ENCODE measurements at places on chromosomes 2 and 18.

DNA sequence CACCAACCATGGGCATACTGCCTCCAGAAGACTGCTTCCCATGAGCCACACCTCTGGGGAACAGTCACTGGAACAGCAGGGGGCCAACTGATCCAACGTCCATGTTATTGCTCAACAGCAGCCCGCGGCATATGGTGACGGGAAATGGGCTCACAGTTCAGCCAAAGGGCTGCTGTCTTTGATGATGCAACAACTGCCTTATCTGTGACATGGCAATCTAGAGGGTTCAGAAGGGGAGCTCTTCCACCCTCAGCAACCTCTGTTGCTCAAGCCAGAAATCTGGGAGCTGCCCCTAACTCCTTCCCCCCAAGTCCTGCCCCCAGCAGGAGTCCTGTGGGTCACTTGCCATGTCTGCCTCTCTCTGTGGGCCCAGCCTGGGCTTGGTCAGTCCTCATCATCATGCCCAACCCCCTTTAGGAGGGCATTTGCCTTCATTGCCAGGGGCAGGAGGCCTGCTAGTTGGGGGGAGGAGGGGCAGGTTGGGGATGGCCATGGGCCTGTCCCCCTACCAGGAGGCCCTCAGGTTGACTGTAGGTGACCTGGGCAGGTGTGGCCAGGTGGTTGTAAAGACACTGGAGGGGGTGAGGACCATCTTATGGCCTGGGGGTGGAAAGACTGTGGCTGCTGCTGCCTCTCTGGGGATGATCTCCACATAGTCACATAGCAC lies 212.9 kb downstream of the CYP26B1 start:
- no peak for DNase-seq

DNA sequence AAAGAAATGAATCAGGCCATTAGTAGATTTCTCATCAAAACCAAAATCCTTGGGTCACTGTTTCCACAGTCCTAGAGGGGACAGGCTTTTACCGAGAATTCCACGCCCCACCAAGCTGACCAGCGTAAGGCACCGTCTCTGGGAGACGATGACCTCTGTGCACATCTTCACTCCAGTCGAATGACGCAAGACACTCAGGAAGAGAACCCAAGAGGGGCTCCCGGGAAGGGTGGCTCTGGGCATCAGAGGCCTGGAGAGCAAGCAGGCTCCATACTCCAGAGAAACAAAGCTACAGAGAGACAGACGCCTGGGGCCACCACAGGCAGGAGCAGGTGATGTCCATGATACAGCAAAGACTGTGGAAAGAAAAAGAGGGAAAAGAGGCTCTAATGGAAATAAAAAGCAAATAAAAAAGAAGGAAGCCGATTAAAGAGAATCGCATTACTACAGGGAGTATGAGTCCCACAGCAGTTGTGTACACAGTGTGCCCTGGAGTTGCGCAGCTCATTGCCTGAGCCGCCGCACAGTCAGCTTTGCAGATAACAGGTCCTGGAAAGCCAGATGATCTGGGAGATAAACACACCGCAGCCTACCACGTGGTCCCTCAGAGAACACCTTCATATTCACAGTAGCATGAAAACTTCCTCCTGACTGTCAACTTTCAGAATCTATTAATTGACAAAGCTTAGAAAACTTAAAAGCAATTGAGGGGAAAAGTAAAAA lies 572.7 kb upstream of the SALL3 start:
- DNase-seq, result no peak

- no peak for DNase-seq
Observed at GRCh38 chr2:106147159-106147558, 46.9 kb downstream of the UXS1 start.

- no peak for DNase-seq
Observed at GRCh38 chr18:34871435-34871834, 161.3 kb downstream of the DTNA start.

DNA sequence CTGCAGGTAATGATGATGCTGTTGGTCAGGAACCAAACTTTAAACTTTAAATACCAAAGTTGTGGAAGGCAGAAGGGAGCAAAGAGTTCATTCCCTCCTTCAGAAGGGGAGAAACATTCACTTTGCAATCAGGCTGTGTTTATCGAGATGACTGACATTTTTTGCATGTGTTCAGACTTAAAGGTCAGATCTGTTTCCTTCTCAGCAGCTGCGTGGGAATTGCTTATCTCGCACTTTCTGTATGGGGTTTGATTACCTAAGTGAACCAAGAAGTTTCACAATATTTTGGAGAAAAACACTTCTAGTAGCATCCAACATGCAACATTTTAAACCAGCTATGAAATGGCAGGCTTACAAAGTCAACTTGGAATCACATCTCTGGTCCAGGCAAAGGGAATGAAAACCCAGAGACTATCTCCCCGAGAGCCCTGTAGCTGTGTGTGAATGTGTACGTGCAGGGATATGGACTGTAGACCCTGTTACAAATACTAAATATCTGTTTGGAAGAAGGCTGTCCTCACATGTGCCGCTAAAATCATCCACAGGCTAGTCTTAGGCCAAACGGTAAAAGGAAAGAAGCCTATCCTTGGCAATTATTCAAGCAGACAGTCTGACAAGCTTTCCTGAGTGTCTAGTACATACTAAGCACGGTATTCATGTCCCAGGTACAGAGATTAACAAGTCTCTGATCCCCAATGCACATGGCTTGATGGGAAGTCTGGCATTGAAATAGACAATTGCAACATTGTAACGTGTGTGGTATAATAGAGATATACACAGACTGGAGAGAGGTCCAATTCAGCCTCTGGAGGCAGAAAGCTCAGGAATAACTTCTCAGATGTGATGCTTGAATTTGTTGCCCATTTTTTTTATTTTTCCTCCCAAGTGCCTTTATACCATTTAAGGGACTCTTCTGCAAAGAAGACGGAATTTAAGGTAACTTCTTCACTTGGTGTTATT lies 483.1 kb downstream of the DPP10 start:
- DNase-seq, result no peak
